ENCODE measurements at places on chromosomes 2 and 18. TPM values are rescaled to one million over a fixed set of nuclear protein-coding genes. Genes with fewer than 3 reads are reported as not detected.

CYP1B1 gene
- total RNA-seq: 6.4 TPM

KIF3C gene
- 43.6 TPM for total RNA-seq

TRIM54 gene
- total RNA-seq: not detected

AKAIN1 gene
- not detected for total RNA-seq

C1QL2 gene
- total RNA-seq: not detected

APCDD1 gene
- total RNA-seq: 0.12 TPM

GPBAR1 gene
- total RNA-seq: 0.35 TPM

FOXI3 gene
- total RNA-seq: not detected

MROH2A gene
- not detected for total RNA-seq

PLGLB1 gene
- 1.3 TPM for total RNA-seq

ROCK1 gene
- 41.9 TPM for total RNA-seq

- no peak for DNase-seq
These were observed 46.4 kb upstream of the NPAS2 start for GRCh38 chr2:100773538-100773937.

DNA sequence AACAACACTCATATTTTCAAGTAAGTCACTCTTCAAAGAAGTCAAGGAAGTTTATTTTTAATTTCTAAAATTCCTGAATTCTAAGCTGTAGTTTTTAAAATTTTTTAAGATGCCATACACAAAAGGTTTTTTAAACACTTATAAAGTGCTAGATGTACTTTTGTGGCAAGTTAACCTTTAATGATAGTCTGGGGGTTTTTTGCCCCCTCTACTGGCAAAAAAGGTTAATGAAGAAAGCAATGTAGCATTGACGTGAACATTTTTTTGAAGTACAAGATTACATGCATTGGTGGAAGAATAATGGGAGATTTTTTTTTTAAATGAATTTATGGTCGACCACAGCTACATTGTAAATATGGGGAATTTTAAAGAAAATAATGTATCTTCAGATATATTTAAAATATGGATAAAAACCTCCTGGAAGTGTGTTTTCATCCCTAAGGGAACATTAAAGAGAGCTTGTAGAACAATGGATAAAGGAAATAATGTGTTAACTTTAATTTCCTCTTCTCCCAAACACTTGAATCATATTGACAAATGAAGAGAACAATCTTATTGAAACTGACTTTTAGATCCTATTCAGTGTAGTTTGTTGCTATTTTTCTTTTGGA is 12.6 kb downstream of the ITPRID2 start:
- DNase-seq: no peak

DNA sequence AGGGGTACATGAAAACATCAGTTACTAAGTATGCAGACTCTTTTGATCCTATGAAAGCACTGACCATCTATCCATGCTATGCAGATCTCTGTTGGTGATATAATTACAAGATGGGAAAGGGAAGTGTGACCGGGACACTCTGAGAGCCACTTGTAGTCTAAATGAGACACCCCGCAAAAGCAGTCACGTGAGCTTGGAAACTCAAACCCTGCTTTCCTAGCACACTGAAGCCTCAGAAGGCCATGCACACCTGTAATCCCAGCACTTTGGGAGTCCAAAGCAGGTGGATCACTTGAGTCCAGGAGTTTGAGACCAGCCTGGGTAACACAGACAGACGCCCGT is 137.5 kb downstream of the INO80D start:
- no peak for DNase-seq

GRCh38 chr18:65983750-65984149 is 232.9 kb downstream of the CDH7 start:
- DNase-seq: no peak

GRCh38 chr2:13819896-13820295 is 812.6 kb upstream of the LRATD1 start:
- no peak for DNase-seq

DNA sequence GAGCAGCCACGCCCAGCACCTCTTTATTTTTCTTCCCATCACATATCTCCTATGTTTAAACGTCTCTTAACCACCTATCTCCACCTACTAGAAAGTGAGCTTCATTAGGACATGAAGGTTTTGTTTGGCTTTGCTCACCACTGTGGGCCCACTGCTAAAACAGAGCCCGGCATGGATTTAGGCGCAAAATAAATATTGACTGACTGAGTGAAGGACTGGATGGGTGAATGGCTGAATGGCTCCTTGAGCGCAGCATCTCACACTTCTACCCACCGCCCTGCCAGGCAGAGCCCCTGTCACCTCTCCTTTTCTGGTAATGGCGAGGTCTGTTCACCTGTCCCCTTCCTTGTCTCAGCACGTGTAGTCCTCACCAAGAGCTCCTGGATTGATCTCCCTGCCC is 10.1 kb downstream of the CAPG start:
- DNase-seq: no peak

GRCh38 chr2:198615972-198616371 is 811.6 kb downstream of the PLCL1 start:
- DNase-seq: no peak

DNA sequence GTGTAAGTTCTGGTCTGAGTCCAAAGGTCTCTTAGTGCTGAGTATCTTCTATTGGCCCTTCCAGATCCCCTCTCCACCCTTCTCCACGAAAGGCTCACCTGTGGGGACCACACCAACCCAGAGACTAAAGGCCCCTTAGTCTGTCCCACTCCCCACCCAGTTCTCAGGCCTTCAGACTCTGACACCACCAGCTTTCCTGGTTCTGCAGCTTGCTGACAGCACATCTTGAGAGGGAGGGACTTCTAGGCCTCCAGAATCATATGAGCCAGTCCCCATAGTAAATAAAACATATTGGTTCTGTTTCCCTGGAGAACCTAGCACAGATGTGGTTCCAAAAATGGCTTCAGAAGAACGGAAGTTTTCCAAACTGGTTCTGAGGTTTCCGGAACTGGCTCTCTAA is 38.5 kb upstream of the KLF11 start:
- DNase-seq: no peak

GRCh38 chr2:149725234-149725633 is 137.7 kb upstream of the MMADHC start:
- no peak for DNase-seq

DNA sequence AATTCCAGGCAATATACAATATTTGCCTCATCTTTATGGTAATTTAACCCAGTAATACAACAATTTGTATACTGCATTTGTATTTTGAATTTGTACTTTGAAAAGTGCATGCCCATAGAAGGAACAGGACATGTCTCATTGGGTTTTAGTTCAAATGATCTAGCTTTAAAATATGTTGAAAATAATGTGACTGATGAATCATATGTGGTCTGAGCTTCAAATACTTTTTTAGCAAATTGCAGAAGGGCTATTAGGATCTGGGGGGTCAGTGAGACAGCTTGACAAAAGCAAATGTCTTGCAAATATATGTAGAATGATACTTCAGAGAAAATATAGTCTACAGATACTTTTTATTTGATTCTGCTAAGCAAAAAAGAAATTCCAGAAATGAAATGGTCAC is 248.9 kb downstream of the DCC start:
- DNase-seq: no peak

GRCh38 chr2:128259585-128259984 is 59.1 kb downstream of the HS6ST1 start:
- no peak for DNase-seq

DNA sequence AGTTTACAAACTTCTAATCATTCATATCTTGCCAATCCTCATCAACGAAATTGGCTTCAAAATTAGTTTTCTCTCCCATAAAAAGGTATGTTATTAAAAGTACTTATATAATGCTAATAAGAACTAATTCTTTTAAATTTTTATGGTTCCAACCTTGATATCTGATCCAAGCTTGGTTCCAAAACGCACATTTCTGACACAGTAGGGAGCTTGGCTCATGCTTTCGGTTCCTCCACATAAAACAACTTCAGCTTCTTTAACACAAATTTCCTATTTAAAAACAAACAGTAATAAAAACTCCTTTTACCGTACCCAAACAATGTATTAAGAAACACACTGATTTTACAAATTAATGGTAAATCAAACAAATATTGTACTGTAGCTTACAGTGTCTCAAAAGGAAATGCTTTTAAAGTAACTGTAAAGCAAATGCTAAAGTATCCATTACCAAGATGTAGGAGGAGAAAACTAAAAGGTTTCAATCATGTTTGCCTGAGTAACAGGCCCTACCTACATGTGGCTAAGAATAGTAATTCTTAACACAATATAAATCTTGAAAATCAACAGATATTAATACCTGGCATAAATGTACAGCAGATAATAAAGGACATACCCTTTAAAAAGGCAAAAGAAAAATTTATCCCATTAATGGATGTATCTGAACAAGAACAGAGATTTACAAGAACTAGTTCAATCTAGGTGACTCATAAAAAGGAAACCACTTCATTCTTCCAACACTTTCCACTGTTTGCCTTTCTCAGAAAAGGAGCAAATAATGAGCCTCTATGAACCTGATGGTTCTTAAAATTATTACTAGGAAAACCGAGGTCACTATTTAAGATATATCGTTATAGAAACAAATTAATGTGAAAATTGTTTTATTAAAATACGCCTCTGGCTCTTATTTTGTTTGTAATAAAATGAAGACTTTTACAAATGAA is 17.5 kb downstream of the ACAA2 start:
- no peak for DNase-seq

DNA sequence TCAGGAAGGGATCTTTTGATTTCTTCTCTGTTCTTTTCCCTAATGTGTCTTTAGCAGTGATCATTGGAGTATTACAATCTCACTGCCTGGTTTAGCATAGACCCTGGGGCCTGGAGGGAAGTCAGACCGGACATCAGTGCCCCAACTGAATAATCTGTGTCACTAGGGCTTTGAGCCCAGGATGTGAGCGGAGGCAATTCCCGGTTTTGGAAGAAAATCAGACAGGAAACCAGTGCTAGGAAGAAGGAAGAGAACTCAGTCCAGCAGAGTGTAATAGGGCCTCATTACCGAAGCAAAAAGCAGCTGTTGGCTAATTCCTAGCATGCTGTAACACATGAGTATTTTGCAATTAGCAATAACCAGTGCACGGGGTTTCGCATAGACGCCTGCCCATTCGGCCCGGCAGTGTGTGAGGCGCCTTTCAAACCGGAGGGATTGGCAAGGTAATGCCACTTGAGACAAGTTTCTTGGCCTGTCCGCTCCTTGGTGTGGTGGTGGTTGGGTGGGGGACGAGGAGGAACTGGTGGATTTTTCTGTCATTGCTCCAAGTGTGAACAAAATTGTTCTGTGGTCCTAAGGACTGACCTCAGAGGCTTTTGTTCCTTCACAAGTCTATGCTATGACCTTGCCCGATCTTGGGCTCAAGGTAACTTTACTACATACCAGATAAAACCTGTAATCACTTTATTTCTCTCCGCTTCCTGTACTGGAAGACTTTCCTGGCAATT is 2.8 kb downstream of the FOSL2 start:
- no peak for DNase-seq

DNA sequence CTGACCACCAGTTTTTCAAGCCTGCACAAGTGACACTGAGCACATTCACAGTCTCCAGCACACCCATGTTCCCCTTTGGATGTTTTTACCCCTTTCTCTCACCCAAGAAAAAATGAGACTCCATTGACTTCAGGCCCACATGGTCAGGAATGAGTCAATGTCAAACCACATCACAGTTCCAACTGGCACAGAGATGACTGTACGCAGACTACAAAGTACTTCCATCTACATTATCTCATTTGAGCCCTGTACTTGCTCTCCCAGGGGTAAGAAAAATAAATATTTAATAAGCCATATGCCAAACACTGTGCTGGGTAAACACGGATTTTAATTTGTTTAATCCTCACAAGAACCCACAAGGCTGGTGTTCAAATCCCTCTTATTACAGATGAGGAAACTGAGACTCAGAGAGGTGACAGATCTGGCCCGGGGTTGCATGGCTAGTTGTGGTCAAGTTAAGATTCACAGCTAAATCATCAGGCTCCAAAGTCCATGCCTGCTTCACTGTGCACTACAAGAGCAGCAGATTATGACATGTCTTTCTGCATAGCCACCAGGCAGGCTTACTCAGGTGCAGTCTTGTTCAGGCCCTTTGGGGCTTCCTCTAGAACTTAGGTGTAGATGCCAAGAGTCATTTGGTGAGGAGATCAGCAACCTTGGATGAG is 106.1 kb downstream of the TXNL1 start:
- no peak for DNase-seq

DNA sequence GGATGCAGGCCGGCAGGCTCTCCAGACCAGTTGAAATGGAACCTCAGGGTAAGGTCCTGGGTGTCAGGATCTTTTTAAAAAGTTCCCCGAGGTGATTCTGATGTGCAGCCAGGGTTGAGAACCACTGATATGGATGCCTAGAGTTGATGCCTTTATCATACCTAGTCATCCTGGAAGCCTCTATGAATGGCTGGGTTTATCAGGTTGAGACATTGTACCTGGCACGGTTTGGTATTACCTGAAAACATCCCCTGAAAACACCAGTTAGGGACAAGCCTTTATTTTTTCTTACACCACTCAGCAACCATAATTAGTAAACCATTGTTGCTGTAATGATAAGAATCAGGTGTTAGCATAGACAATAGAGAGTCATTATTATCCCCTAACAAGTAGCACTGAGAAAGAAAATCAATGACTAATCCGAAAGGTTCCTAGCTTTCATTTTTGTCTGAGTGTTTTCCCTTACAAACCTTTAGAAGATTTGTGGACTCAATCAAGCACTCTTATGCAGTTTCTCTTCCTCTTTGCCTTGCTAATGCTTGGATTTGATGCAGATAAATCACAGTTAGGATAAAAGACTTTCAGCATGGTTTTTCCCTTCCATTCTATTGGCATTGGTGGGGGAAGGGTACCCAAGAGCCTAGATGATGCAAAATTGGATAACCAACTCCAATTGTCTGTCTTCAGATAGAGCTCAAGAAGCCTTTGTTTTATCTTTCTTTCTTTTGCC is 116.5 kb upstream of the LYPD6 start:
- no peak for DNase-seq

GRCh38 chr2:15905267-15905645 is 35.1 kb upstream of the MYCN start:
- DNase-seq: no peak

- no peak for DNase-seq
These were observed 70.7 kb upstream of the PXDN start for GRCh38 chr2:1815053-1815452.

DNA sequence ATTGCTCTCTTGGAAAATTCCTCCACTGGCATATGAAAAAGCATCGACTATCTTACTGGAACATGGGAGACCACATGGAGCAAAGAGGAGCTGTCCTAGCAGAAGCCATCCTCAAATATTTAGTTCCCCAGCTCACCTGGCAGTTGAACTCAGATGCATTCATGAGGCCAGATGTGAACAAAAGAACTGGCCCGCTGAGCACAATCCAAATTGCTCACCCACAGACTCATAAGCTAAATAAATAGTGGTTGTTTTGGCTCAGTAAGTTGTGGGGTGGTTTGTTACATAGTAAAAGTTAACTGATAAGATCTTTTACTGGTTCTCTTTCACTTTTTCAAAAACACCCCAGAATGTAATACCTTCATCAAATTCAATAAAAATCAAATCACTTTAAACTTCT is 108.6 kb upstream of the CWC22 start:
- no peak for DNase-seq

- no peak for DNase-seq
These were observed 2.0 kb downstream of the PROC start for GRCh38 chr2:127420039-127420864.

- DNase-seq: no peak
These were observed 498.2 kb upstream of the TCF4 start for GRCh38 chr18:56086176-56086575.

GRCh38 chr2:34308140-34308539 is 709.0 kb upstream of the FAM98A start:
- no peak for DNase-seq

- no peak for DNase-seq
These were observed 2.0 kb upstream of the GNLY start for GRCh38 chr2:85692039-85692645.

Measured in glomerular endothelial cell (primary cell).